ENCODE measurements at places on chromosomes 1 and 21. TPM values are rescaled to one million over a fixed set of nuclear protein-coding genes. Genes with fewer than 3 reads are reported as not detected.

GRCh38 chr1:84208935-84209334 lies 64.9 kb downstream of the PRKACB start:
- no peak for DNase-seq

DNA sequence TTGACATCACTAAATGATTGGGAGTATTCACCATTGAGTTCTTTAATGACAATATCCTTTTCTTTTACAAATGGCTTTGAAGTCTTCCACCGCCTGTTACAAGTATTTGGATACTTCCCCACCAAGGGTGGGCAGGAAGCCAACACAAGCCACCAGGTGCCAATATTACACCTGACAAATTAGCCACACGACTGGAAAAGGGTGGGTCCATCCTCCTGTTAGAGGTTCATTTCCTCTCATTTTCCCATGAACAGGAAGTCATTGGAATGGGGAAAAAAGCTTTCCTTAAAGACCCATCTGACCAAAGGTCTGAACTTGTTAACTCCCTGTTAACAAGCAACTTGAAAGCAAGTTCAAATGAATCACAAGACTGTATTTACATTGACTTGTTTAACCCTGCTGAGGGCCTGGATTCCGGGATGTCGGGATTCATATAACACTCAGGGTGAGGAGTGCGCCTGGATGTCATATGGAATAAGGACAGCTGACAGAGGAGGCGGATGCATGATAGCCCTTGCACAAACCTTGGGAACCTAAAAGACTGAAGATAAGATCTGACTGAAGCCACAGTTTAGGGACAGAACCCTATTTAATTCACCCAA lies 40.5 kb upstream of the PROX1 start:
- DNase-seq = no peak

- DNase-seq = no peak
Measured at GRCh38 chr21:46005081-46005480, 23.5 kb downstream of the COL6A1 start.

DNA sequence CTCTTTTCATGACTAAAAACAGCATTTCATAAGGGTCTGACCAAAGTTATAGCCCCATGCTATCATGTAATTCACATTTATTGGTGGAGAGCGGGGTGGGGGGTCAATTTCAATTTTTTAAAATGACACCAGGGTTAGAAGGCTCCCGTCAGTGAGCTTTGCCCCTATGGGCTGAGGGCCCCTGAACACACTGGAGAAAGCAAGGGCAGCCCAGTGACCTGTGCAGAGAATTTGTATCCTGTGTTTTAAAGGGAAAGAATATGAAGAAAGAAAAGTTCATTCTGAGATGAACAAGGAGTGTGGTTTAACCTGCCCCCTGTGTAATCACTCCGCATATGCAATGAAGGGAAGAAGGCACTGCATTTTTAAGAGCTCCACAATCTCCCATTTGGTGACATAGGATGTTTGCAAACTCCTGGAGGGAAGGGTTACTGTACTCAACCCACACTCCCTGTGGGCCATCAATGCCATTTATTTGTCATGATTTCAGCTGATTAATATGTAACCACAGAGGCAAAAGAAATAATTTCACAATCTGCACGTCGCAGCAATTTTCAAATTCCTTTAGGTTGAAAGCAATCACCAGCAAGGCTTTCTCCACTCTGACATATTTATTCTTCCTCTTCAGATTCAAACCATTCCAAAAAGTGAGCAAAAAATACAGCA lies 95.6 kb downstream of the ZNF281 start:
- DNase-seq = no peak

GRCh38 chr1:244163861-244164510 lies 112.9 kb downstream of the ZBTB18 start:
- DNase-seq = no peak

DNA sequence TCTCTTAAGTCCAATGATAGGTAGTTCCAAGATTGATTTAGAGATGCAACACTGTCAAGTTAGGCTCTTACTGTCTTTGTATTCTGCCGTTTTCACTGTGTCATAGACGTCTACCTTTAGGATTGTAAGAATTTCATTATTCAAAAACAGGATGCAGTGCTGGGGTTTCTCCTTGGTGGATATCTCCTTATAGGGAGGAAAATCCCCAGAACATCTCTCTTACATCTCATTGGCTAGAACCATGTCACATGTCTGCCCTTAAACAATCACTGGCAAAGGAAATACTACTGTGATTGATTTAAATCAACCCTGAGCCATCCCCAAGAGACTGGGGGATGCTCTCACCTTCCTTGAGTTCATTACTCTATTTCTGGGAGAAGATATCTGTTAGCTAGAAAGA lies 10.9 kb upstream of the FUBP1 start:
- no peak for DNase-seq

GRCh38 chr21:41761211-41761933 lies 5.5 kb downstream of the RIPK4 start:
- DNase-seq = peak; percentile 80

DNA sequence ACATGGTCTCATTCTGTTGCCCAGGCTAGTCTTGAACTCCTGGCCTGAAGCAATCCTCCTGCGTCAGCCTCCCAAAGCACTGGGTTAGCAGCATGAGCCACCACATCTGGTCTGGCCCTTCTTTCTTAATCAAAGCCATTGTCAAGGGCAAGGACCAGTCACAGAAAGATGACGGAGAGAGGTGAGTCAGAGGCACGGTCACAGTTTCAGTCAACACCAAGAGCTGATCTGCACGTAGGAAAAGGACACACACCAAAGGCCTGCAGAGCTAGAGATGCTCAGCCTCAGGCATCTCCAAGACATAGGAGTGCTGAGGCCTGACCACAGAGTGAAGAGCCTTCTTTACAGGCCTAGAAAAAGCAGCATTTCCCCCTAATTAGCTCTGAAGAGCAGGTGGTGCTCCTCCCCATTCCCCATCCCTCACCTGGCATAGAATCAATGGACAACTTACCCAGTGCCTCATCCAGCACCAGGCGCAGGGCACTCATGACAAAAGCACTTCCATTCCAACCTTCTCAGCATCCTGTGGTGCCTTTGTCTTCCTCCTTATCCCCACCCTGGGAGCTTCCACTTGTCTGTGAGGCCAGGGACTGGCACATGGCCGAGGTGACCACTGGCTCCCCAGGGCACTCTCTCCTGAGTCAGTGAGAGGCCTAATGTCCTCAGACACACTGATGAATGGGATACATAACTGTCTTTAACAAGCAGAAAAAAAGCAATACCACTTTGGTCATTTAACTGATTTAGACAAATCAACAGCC lies 139.8 kb downstream of the AJAP1 start:
- no peak for DNase-seq

The ADAMTS5 gene
- total RNA-seq = 4.0 TPM

- peak; percentile 76 for DNase-seq
Measured at GRCh38 chr1:17891205-17892110, 136.3 kb downstream of the ACTL8 start.

DNA sequence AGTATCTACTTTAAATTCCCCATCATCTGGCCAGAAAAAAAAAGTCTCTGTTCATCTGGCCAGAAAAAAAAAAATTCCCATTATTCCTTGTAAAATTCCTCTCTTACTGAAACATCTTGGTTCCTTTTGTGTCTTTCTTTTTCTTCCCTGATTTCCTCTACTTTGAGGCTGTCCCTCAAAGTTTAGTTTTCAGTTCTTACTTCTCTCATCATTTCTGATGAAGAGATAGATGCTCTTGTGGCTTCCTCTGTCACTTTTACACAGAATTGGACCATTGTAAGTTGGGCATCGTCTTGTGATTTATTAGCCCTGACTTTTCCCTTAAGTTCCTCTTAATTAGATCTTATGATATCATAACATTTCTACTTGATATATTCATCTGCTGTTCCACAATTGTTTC lies 6.5 kb downstream of the SOAT1 start:
- no peak for DNase-seq

The HOOK1 gene
- total RNA-seq = 6.3 TPM

GRCh38 chr1:165288350-165289120 lies 68.0 kb downstream of the LMX1A start:
- DNase-seq = no peak

GRCh38 chr1:220616836-220617235 lies 73.3 kb upstream of the C1orf115 start:
- no peak for DNase-seq

DNA sequence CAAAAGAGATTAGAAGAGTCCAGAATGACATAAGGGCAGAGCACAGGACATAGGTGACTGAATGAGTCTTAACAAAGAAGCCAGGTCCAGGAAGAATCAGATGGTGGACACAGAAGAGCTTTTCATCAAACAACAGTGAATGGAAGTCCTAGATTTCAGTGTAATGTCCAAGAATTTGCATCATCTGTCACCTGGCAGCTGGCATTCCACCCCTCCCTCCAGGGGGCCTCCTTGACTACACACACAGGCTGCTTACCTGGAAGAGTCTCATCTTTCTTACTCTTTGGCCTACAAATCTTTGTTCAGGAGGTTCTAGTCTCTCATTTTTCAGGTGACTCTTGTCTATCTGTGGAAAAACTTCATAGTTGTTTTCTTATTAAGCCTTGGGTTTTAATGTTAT lies 36.2 kb downstream of the GORAB start:
- no peak for DNase-seq

- no peak for DNase-seq
Measured at GRCh38 chr1:84792421-84792820, 100.6 kb downstream of the LPAR3 start.

The SLC30A2 gene
- 3.0 TPM for total RNA-seq

- DNase-seq = peak; percentile 54
Measured at GRCh38 chr1:226738995-226739695, at the start of gene ITPKB. TSS of gene ITPKB (minus strand) at chr1:226739282. CDS start at chr1:226737458, 1,824 bp downstream.

The GUCA2B gene
- not detected for total RNA-seq

GRCh38 chr1:1135339-1136136 lies 19.6 kb upstream of the C1orf159 start:
- no peak for DNase-seq

DNA sequence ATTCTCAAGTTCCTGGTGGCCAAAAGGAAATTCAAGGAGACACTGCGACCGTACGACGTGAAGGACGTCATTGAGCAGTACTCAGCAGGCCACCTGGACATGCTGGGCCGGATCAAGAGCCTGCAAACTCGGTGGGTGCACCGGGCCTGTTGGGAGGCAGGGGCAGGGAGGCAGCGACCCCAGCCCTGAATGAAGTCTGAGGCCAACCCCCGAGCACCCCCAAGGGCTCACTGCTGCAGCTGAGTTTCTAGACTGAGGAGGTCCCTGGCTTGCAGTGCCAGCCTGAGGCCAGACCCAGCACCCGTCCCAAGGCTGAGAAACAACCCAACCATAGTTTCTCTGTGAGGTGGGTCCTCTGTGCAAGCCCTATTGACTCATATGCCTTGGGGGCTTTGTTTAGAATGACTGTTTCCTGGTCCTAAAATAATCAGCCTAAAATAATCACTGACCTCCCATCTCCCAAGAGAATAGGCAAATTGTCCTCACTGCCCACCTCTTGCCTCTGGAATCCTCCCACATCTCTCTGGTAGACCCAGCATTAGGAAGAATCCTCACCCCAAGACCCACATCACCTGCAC lies 27.1 kb downstream of the CITED4 start:
- no peak for DNase-seq

DNA sequence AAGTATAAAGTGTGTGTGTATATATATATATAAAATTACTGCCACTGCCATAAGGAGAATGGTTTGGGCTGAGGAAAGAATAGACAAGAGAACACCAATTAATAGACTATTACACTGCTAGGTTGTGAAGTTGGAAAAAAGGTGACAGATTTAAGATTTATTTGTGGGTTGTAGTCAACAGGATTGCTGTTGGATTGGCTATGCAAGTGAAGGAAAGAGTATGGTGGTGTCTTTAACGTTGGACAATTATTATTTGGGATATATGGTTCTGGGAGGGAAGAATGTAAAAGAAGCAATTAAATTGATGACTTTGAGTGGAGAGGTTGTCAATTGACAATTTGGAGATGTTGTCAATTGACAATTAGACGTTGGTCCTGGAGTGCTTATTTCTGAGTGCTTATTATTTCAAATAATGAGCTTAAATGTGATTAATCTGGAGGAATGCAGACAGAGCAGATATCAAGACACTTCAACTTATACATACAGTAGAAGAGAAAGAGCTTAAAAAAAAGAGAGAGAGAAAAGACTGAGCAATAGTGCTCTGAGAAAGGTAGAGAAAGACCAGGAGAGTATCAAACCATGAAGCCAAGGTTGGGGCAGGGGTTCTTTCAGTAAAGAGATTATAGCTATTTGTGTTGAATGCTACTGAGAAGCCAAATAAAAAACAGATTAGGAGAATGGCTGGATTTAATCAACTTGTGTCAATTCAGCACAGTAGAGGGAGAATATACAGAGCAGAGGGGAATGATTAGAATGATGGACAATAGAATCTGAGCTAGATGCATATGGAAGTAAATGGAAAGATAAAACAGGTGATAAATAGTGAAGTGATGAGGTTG lies 9.7 kb downstream of the PTGS2 start:
- DNase-seq = no peak

DNA sequence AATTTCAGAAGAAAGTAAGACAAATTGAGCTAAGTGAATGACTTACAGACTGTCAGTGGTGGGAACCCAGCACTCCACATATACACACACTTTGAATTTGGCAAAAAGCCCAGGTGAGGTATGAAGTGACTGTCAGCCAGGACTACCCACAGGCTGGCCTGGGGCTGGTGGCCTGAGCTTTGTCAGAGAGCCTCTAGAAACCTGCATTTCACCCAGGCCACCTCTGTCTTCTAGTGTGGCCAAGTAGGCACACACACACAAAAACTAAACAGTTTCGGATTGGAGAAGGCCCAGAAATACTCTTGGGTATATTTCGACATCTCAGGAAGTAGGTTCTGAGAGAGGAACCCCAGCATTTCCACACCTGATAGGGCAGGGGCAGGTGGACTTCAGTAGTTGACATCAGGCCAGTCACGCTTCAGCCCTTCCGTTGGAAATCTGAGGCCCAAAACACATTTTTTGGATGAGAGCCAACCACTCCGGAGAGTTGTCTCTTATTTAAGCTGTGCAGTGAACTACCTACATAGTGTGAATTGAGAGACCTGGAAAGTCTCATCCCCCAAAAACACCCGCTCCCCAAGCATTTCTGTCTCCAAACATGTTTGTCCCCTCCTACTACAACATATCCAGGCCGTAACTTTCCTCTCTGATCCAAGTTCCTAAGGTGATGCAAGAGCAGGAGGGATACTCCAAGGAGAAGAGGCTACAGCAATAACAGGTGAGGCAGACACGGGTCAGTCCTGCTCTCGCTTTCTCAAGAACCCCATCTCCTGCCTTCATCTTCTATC lies 167.2 kb upstream of the PROX1 start:
- DNase-seq = no peak

The ITGB3BP gene
- total RNA-seq = 8.4 TPM
